ENCODE measurements at places on chromosomes 13 and 19. TPM values are rescaled to one million over a fixed set of nuclear protein-coding genes. Genes with fewer than 3 reads are reported as not detected.

The SIAH3 gene
- total RNA-seq, result not detected

The ZNF154 gene
- total RNA-seq, result 1.7 TPM

The ASPDH gene
- total RNA-seq, result not detected

The NCR1 gene
- not detected for total RNA-seq

DNA sequence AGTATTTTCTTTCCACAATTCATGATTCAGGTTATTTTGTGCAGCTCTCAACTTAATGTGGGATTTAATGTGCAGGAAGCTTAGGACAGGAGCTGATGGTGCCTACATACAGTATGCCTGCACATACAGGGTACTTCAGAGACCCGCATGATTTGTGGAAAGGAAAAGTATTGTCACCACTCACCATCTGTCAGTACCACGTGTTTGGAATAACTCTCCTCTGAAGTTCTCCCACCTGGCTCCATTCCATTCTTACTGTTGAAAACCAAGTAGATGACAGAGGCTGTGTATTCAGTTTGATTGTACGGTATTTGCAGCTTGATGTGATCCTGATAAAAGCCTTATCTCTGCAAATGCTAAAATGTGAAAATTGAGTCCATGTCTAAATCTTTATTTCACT, 85.7 kb downstream of the ZAR1L start:
- DNase-seq, result no peak

GRCh38 chr13:30856005-30856790, 49.9 kb upstream of the MEDAG start:
- no peak for DNase-seq

DNA sequence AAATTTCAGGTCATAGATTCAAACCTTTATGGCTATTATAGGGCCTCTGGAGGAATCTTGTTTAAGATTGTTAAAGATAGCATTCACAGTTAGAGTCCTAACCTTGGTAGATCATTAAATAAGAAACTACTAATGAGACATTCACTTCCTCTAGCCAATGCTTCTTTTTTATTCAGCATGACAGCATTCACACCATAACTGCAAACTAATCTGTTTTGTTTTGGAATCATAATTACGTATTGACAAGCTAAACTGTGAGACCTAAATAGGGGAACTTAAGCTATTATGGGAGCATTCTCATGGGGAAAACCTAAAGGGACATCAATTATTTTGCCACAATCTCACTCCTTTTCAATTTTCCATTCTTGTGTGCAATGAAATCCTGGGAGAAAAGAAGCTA, 653.8 kb downstream of the PCDH9 start:
- no peak for DNase-seq

DNA sequence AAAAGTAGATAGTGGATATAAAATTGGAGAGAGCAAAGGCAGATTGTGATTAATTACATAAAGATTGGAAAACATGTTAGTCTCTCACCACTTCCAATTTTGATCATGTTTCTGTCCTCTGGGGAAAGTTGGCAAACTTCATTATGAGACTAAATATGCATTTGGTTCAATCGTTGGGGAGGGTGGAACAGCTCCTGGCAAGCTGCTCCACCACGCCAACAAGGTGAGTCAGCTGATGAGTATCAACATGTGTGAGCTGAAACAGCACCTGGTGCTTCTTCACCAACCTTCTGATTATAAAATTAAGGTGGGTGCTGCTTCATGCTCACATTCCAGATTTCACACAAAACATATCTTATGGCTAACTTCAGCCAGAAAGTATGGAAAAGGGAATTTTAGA, 1784.6 kb downstream of the SLITRK5 start:
- no peak for DNase-seq

GRCh38 chr19:50461066-50461875, 15.0 kb upstream of the EMC10 start:
- DNase-seq, result peak; percentile 60

DNA sequence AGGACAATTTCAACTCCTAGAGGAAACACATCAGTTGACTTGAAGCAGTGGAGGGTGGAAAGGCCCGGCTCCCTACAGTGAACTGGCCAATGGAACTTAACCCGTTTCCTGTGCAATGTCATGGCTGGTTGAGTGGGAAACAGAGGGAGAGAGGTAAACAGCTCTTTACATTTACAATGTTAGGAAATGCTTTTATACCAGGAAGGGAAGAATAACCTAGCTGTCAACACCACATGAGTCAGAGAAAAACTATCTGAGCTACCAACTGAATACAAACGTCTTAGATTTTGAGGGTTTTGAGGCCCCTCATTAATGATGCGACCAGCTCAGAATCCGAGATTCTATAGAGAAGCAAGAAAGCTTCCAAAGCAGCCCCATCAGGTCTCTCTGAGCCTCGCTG, 36.7 kb downstream of the CARD8 start:
- DNase-seq, result peak; percentile 11

All from fibroblast of villous mesenchyme (primary cell).